Motor neuron (in vitro differentiated cells): ENCODE measurements at places on chromosomes 2 and 18. TPM values are rescaled to one million over a fixed set of nuclear protein-coding genes. Genes with fewer than 3 reads are reported as not detected.

- no peak for ATAC-seq
Measured at GRCh38 chr2:113253453-113253852, 25.3 kb downstream of the PAX8 start.

GRCh38 chr2:158457826-158458616 is 1.3 kb downstream of the PKP4 start:
- peak; percentile 59 for ATAC-seq

DNA sequence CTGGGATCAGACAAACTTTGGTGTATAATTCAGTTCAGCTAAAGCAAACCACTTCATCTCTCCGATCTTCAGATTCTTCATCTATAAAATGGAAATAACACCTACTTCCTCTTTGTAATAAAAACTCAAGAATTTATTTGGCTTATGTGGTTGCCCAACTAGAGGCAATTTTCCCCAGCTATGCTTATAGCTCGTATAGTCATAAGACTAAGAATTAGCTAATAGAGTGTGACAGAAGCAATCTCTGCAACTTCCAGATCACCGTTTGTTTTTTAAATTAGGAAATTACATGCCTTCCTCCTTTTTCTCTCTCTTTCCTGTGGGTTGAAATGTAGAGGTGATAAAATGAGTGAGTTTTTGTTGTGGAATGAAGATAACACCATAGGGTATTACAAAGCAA is 35.3 kb upstream of the KCNF1 start:
- ATAC-seq: no peak

Gene KCNK3
- 0.15 and 0.22 TPM in 2 replicates for total RNA-seq
